ENCODE measurements at places on chromosomes 4 and X.

DNA sequence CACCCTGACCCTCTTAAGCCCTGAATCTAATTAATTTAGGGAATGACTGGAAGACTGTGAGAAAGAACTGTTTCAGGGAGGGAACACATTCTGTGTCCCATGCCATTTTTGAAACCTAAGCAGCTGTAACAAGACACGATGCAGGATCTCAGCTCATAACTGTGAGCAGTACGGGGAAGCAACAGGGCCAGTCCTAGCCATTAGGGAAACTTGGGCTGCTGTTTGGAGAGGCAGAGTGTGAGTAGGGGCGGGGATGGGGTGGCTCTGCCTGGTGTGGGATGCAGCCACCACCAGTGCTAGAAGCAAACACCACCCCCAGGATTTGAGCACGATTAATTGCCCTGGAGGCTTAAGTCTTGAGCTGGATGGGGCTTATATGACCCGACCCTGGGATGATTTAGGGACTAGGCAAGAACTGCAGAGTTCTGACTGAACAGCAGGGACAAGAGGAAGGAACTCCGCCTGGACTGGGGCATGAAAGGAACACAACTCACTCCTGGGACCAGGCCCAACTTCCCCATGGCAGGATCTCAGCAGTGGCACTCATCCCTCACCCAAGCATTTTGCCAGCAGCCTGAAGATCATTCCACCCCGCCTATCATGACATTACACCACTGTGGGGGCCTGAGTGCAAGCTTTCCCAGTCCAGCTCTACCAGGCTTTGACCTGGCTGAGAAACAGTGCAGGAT lies 43.1 kb downstream of the ATRX start:
- DNase-seq: no peak

DNA sequence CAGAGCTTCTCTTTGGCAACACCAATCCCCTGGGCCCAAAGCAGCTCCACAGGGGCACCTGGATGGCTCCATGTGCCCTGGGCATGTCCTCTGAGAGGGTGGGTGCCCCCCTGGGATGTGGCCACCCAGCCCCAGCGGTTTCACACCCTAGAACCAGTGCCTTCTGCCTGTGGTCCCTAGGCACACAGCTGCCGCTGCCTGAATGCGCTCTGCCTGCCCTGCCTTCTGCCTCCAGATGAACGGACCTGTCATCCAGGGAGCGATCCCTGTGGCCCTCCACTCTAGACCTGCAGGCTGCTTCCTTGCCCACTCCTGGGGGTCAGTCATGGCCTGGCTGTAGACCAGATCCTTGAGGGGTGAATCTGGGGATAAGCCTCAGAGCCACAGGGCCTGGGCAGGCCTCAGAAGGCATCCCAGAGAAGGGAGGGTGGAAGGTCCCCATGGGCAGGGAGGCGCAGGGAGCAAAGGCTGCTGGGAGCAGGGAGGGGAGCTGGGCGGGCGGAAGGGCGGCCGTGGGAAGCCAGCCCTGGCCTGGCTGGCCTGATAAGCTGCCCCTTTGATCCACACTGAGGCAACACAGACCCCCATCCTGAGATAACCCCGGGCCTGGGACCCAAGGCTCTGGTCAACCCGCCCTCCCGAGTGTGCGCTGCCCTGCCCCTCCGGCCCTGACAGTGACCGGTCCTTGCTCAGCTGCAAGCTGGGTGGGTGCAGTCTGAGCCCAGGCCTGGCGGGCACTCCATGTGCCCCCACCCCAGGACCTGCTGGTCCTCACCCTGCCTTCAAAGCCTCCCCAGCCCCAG lies 8.1 kb upstream of the FGFR3 start:
- DNase-seq: no peak

- DNase-seq: no peak
These were observed 34.6 kb upstream of the CABS1 start for GRCh38 chr4:70300215-70300614.

DNA sequence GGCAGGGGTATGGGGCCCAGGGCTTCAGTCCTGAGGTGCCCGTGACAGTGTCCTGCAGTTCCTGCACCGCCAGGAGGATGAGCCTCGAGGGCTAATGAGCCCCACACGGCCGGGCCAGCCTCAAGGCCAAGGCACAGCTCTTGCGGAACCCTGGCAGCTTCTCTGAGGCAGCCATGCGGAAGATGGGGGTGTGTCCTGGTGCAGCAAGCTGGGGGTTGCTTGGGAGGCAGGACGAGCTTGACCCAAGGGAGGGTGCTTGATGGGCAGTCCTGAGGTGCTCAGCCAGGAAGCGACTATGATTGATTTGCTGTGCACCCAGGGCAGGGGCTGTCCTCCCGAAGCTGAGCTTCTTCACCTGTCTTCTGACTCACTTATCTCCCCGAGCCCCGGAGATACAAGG lies 9.1 kb upstream of the FGFR3 start:
- no peak for DNase-seq

DNA sequence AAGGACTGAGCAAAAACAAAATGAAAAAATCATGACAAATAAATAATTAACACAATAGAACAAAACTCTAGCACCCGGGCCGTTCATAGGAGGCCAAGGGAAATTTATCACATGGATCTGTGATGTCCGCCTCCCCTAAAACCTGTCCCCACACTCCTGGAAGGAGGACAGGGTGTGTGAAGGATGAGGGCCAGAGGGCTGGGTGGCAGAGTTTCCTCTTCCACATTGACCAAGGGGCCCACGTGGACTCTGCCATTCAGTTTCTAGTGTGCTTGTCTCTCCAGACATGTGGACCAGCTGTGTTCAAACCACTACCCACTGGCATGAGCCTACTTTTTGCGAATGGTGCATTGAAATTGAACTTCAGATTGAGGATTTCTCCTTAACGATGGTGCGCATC lies 6.3 kb downstream of the PRRG3 start:
- no peak for DNase-seq

- DNase-seq: no peak
These were observed 73.3 kb downstream of the MANBA start for GRCh38 chr4:102687373-102687981.

DNA sequence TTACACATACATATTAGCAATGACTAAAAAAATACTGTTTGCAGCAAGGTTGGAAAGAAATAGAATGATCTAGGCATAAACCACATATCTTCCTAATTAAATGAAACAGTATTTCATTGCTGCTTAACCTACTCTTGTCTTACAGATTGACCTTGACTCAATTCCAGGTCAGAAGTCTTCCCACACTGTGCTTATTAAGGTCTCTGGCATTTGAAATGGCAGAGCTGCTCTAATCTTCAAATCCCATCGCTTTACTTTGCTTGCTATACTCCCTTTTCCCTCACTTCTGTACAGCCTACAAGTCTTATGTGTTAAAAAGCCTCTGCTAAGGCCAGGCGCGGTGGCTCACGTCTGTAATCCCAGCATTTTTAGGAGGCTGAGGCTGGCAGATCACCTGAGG lies 424.5 kb downstream of the RPA4 start:
- no peak for DNase-seq

DNA sequence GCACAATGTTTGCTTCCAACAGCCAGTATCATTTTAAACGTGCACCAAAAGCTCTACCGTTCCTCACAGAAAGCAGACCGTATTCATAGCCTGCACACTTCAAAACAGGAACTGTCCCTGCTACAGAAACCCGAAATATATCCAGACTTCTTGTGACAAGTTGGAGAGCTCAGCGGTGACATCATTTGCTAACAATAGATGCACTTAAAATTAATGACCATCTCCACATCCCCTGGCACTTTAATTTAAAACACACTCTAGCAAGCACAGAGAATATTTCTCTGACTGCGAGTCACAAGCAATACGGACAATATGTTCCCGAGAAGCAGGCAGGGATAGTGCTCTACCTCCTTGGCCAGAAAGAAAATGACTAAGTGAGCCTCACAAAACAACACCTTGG lies 2.5 kb downstream of the NYX start:
- no peak for DNase-seq

GRCh38 chr4:22091352-22091717 lies 142.8 kb upstream of the KCNIP4 start:
- no peak for DNase-seq

DNA sequence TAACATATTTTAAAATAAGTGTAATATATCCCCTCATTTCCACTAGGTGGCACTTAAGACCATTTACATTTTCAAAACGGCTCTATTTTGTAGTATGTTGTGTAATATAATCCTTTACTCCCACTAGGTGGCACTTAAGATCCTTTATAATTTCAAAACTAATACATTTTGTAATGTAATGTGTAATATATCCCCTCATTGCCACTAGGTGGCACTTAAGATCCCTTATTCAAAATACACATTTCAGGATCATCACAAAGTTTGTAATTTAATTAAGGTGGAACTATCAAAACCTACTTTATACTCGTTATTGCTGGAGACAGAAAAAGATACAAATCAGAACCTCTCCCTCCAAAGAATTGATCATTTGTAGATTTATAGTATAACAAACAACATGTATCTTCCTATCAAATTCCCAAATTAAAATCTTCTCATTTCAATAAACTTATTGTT lies 132.5 kb downstream of the ARHGAP6 start:
- DNase-seq: no peak

DNA sequence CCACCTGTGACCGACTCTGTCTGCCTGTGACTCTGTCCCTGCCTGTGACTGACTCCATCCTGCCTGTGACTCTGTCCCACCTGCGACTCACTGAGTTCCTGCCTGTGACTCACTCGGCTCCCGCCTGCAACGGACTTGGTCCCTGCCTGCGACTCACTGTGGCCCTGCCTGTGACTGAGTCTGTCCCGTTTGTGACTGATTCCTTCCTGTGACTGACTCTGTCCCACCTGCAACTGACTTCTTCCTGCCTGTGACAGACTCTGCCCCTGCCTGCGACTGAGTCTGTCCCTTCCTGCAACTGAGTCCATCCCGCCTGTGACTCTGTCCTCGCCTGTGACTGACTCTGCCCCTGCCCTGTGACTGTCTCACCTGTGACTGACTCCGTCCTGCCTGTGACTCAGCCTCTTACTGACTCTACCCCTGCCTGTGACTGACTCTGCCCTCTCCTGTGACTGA lies 9.6 kb upstream of the UVSSA start:
- no peak for DNase-seq

DNA sequence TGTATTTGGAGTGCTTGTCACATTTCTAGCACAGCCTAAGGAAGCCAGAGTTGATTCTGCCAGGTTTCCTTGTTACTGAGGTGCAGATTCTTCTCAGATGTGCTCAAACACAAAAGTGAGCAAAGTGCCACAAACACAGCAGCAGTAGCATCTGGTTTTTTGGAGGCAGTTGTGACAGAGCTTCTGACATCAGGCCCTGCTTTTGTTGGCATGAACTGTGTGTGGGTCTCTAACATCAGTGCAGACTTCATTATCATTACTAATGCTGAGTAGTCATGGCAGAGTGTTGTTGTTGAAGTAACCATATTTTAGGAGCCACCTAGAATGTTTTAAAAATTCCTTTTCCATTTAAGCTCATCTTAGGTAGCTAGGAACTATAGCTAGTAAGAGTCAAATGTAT lies 656.6 kb downstream of the ANKRD50 start:
- no peak for DNase-seq
